Spinal cord (tissue), 10 donors: ENCODE measurements at places on chromosomes 11 and 22. TPM values are rescaled to one million over a fixed set of nuclear protein-coding genes. Genes with fewer than 3 reads are reported as not detected.

DNA sequence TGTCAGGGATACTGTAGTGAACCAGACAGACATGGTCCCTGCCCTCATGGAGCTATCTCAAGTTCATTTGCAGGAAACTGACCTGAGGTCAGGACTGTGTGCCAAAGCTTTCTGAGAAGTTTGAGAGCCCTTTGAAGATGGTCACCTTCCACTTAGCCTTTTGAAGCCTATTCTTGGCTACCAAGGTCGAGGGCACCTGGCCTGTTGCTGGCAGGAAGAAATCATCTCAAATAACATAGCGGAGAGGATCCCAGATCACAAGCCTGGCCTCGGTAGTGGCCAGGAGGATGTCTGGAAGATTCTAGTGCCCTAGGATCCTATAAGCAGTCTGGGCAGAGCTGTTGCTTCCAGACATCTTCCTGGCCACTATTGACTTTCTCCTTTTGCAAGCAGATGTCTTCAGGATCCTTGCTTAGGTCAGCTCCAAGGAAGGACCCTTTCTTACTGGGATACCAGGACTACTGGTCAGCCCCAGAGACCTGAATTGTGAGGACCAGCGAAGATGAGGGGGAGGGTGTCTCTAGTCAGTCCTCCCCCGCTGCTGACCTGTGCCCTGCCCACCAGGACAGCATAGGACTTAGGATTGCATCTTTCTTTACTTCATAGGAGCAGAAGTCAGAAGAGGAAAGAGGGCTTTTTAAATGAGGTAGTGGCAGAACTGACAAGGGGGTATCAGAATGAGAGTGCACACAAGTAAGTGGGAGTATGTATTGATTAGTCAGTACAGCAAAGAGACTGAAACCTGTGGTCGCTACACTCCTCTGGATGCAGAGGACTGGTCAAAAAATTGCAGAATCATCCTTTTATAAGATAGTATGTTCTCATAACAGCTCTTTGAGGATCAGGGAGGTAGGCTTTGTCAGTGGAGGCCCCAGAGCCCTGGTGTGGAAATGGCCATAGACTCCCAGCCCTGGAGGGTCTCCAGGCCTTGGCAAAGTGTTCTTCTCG is 94.8 kb downstream of the TEAD1 start:
- no peak overlapping the region for H3K27ac ChIP-seq
- H3K27me3 ChIP-seq = no peaks in the 10 kb centered on the region
- peaks cover 2% of the 10 kb centered on the region for H3K36me3 ChIP-seq
- peaks cover 14% of the 10 kb centered on the region for H3K4me1 ChIP-seq
- H3K4me3 ChIP-seq = no peak overlapping the region

GRCh38 chr22:50119768-50120251 is 30.0 kb downstream of the MOV10L1 start:
- H3K27ac ChIP-seq = peak overlapping the region; percentile 76
- no peaks in the 10 kb centered on the region for H3K27me3 ChIP-seq
- no peaks in the 10 kb centered on the region for H3K36me3 ChIP-seq
- H3K4me3 ChIP-seq = no peak overlapping the region

The CATSPER1 gene
- not detected for total RNA-seq

The SLC22A8 gene
- 95.5 TPM for total RNA-seq

The TUBA8 gene
- total RNA-seq = 9.7 TPM

The RBMXL2 gene
- total RNA-seq = 0.55 TPM

The SLC7A4 gene
- total RNA-seq = 1.5 TPM

The ANGPTL5 gene
- 4.7 TPM for total RNA-seq

GRCh38 chr22:35749808-35750207 is 32.1 kb downstream of the APOL5 start:
- no peaks in the 10 kb centered on the region for H3K27me3 ChIP-seq
- no peak overlapping the region for H3K4me3 ChIP-seq
- H3K4me1 ChIP-seq = peaks cover 3% of the 10 kb centered on the region
- H3K27ac ChIP-seq = no peak overlapping the region
- H3K36me3 ChIP-seq = peaks cover 6% of the 10 kb centered on the region

The OR52K2 gene
- total RNA-seq = 0.30 TPM

The PTH gene
- total RNA-seq = 0.22 TPM

DNA sequence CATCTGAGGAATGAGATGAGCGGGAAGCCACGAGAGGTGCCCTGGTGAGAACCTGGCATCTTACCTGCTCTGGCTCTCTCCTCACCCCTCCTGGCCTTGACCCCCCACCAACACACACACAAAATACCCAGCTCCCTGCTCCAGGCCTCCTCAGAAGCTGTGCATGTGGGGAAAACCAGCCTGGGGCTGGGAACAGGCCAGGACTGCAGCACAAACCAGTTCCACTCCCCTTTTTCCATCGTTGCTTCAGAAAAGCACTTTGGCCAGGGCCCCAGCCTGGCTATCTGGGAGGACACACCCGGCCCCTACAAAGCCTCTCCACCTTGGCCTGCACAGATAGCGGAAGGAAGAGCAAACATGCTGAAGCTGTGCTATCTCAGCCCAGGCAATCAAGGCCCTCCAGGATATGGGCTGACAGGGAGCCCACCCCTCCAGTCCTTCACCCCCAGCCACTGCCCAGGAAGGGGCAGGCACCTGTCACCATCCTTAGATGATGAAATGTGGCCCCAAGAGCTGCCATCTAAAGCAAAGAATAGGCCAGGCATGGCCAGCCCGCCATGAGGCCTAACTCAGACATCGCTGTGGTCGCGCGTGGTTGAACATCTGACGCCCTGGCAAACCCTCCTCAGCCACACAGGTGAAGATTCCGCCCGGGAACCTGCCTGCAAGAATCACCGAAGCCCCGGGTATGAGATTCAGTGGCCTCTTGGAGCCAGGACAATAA is 35.4 kb downstream of the PISD start:
- peak overlapping the region; percentile 67 for H3K27ac ChIP-seq
- H3K4me3 ChIP-seq = no peak overlapping the region
- H3K36me3 ChIP-seq = peaks cover 60% of the 10 kb centered on the region
- H3K27me3 ChIP-seq = no peaks in the 10 kb centered on the region
- no peak for DNase-seq

DNA sequence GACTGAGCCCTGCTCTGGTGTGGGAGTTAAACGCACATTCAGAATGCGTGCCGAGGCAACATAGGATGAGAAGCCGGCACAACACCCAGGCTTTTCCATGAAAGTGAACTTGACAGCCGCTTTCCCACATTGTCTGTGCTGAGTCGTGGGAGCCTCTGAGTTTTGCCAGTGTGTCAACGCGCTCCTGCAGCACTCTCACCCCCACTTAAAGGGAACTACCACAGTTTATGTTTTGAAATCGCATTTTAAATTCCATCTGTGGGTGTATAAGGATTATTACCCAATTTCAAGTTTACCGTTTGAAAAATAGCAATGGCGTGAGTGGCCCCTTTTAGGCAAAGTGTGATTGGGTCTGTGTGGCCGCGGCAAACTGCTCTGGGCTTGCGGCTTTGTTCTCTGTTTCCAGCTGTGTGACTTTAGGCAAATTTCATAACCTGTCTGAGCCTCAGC is 81.5 kb downstream of the FBLN1 start:
- no peak overlapping the region for H3K27ac ChIP-seq
- peaks cover 28% of the 10 kb centered on the region for H3K4me1 ChIP-seq

- H3K4me3 ChIP-seq = no peak overlapping the region
- H3K36me3 ChIP-seq = no peaks in the 10 kb centered on the region
- peaks cover 50% of the 10 kb centered on the region for H3K4me1 ChIP-seq
- DNase-seq = no peak
- no peak overlapping the region for H3K27ac ChIP-seq
- H3K27me3 ChIP-seq = peaks cover 2% of the 10 kb centered on the region
These were observed 11.2 kb upstream of the OAF start for GRCh38 chr11:120199613-120200012.

- H3K4me1 ChIP-seq = peaks cover 30% of the 10 kb centered on the region
- peaks cover 56% of the 10 kb centered on the region for H3K36me3 ChIP-seq
- DNase-seq = no peak
These were observed 33.8 kb downstream of the TP53I11 start for GRCh38 chr11:44916801-44917385.

- H3K4me1 ChIP-seq = no peaks in the 10 kb centered on the region
- no peak overlapping the region for H3K27ac ChIP-seq
- H3K27me3 ChIP-seq = no peaks in the 10 kb centered on the region
- H3K4me3 ChIP-seq = no peak overlapping the region
- no peak for DNase-seq
These were observed 23.5 kb downstream of the PITPNB start for GRCh38 chr22:27895600-27895999.

DNA sequence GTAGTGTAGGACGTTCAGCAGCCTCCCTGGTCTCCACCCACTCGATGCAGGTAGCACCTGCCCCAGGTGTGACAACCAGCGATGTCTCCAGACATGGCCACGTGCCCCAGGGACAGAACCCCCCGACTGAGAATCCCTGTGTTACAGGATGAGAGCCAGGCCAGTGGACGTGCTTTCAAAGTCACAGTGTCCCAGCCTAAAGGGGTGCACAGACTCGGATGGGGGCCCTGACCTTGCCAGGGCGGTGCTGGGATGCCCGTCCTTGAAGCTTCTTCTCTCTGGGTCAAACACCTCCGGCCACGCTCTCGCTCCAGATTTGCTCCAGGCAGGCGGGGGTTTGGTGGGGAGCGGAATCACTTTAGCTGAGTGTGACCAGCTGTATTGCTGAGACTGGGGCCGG is 23.3 kb upstream of the GAL start:
- H3K36me3 ChIP-seq = no peaks in the 10 kb centered on the region
- no peak overlapping the region for H3K27ac ChIP-seq
- H3K4me3 ChIP-seq = no peak overlapping the region
- H3K4me1 ChIP-seq = peaks cover 19% of the 10 kb centered on the region
- DNase-seq = no peak

The BEST1 gene
- total RNA-seq = 7.3 TPM
